ENCODE measurements at places on chromosomes 2 and 18.

- no peak for DNase-seq
Observed at GRCh38 chr18:54871231-54871630, 43.0 kb downstream of the RAB27B start.

GRCh38 chr2:108388045-108388444 lies 10.3 kb downstream of the SULT1C4 start:
- no peak for DNase-seq

- DNase-seq: no peak
Observed at GRCh38 chr2:112727276-112728028, 6.6 kb downstream of the NT5DC4 start.

- DNase-seq: no peak
Observed at GRCh38 chr18:44799382-44799906, 118.8 kb downstream of the SETBP1 start.

DNA sequence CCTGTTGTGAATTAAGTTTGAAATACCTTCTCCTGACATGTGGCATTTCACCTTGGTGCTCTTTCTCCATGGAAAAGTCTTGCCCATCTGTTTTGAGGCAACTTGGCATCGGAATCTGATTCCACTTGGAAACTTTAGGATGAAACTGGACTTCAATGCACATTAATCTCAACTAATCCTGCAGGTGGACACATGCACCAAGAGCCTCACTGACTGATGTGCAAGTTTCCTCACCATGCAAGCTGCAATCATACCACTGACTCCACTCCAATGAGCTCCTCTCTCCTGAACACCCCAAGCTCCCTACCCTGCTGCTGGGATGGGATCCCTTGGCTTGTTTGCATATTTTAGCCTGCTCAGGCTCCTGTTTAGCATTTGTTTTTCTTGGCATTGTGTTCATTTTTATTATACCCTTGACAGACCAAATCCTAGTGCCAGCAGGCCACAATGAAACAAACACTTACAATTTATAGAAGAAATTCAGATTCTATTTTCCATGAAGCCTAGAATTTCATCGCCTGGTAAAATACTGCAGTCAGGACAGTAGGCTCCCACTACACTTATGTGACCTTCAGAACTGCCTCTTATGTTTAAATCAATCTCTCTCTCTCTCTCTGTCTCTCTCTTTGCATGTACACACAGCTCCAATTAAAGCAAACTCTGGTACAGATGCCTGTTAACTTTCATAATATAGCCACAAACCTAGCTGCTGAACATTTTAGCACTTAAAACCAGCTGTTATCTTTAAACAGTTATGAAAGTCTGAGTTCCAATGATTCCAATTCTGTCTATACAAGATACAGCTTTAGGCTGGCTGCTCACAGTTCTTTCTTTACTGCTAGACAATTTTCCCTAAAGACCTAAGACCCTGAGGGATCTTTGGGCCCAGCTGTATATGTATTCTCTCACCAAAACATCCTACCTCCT lies 141.5 kb downstream of the OSR1 start:
- no peak for DNase-seq
